Pulmonary artery endothelial cell (primary cell): ENCODE measurements at places on chromosomes 5 and 9.

DNA sequence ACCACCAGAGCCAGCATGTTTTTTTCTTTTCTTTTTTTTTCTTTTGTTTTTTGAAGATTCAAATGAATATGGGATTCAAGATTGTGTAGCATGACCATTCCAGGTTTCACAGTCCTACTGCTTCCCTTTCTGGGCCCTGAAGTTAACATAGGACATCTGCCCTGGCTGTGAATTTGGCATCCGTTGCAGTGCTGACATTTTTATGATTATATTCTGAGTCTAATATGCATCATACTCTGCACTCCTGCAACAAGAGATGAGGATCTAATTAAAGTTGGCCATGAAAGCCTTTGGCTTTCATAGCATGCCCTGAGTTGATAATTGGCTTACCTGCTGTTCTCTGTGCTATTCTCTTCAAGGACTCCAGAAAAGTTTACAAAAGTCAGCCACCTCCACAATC is 29.8 kb downstream of the C5orf22 start:
- no peak for DNase-seq

DNA sequence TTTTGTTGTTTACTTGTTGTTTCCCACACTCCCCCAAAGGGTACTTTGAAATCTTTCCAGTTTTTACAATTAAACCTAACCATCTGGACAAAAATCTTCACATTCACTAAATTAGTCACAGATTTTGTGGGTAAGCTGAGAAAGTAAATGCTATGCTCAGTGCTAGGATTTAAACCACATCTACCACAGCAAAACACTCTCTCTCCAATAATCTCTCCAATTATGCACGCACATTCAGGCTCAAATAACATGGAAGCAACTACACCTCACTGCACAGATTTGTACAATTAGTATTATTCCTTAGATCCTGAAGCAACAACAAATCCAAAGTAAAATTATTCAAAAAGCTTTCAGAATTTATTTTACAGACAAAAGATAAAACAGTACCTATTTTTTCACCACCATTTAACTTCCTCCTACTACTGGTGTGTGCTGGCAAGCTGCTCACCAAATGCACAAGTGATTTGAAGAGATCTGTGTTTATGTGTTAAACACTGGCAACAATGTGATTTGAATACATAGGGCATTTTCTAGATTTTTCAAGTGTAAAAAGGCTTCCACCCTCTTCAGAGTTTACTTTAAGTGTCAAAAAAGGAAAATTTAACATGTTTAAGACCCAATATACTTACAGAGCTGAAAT is 16.6 kb downstream of the ZNF608 start:
- no peak for DNase-seq

GRCh38 chr9:130036099-130036498 is 6.9 kb downstream of the FNBP1 start:
- peak; percentile 35 for DNase-seq

GRCh38 chr5:103298117-103298516 is 39.6 kb downstream of the MACIR start:
- no peak for DNase-seq

DNA sequence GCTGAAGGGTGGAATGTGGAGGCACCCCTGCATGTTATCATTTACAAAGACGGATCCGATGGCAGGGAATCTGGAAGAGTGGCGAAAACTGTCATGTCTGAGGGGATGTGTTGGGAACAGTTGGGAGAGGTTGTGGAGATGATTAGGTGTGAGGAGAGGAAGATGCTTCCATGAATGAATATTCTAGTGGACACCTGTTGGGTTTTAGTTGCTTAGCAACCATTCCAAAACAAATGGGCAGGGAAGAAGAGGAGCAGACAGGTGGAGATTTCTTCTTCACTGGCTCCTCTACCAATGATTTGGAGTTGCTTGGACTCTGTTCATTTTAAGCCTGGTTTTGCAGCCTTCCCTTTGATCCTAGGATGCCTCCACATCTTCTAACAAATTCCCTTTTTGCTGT is 465.3 kb upstream of the CLINT1 start:
- DNase-seq, result no peak

DNA sequence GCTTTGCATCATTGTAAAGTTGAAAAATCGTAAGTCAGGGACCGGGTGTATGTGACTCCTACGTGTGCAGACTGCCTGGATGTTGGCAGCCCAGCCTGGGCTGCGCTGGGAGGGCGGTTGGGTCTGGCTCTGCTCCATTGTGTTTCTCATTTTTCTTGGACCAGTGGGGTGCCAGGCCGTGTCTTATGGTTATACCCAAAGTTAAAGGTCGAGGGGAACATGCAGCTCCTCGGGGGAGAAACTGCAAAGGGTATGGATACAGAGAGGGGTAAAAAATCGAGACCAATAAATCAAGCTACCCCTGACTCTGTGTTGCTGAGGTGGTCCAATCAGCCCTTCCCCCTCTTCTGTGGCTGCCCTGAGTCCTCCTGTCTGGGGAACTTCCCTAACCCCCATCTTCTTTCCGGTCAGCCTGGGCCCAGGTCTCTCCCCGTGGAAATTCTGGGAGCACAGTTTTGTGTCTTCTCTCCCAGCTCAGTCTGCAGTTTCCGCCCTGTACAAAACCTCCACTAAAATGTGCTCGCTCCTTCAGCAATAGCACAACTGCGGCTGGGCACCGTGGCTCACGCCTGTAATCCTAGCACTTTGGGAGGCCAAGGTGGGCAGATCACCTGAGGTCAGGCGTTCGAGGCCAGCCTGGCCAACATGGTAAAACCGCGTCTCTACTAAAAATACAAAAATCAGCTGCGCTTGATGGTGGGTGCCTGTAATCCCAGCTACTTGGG is 34.1 kb upstream of the UNC5A start:
- DNase-seq, result no peak

- DNase-seq, result no peak
These were observed 6.9 kb downstream of the SHC3 start for GRCh38 chr9:89171693-89172092.

DNA sequence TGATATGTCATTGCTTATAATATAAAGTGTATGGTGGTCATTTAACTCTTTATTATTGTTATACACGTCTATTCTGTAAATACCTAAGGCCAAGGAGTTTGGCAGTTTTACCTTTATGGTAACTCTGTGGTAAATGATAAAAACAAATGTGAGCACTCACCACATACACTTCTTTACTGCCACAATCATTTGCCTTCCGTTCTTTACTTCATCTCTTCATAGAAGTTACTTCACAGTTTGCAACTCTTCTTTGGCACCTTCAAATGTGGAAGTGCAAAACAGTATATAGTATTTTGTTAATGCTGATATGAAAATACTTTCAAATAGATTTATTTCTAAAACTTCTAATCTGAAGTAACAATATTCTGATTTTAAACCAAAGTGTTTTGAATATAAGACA is 4.4 kb upstream of the MEF2C start:
- DNase-seq, result no peak

GRCh38 chr5:89722538-89722937 is 687.0 kb downstream of the CETN3 start:
- no peak for DNase-seq

- DNase-seq, result no peak
These were observed 7.4 kb downstream of the SEMA5A start for GRCh38 chr5:9538504-9538903.

- no peak for DNase-seq
These were observed 273.6 kb downstream of the FSTL4 start for GRCh38 chr5:133338504-133339355.
